Lower leg skin (tissue), 4 donors: ENCODE measurements at places on chromosomes 7 and 10.
A peak's percentile ranks its signal among the peaks of the same experiment; 100 is the strongest.

- no peak for DNase-seq
These were observed 14.1 kb downstream of the CRYGN start for GRCh38 chr7:151425670-151426440.

DNA sequence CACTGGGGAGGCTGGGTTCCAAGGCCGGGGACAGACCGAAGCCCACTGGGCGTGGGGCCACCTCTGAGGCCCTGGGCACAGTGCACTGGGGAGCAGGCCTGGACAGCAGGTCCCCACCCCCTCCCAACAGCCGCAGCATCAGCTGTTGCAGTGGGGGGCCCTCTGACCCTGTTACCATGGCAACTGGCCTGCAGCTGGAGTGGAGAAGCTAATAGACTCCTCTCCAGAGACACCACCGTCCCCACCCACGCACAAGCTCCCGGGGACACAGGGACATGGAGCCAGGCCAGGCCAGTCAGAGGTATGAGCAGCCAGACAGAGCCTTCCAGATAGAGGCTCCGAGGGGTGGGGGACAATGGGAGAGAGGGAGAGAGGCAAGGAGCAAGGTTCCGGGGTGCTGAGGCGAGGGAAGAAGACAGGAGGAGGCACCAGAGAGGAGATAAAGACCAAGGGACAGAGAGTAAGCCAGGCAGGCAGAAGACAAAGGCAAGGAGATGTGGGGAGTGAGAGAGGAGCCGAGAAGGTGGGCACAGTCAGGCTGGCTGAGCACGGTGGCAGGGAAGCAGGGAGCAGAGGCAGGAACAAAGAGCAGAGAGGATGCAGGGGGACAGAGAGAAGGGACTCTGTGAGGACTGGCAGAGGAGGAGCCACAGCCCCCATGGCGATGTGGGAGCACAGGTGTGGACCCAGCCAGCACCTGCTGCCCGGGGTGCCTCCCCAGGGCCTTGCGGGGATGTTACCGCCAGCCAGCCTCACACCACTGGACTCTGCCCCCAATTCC is 6.7 kb downstream of the KCNH2 start:
- no peak for DNase-seq

DNA sequence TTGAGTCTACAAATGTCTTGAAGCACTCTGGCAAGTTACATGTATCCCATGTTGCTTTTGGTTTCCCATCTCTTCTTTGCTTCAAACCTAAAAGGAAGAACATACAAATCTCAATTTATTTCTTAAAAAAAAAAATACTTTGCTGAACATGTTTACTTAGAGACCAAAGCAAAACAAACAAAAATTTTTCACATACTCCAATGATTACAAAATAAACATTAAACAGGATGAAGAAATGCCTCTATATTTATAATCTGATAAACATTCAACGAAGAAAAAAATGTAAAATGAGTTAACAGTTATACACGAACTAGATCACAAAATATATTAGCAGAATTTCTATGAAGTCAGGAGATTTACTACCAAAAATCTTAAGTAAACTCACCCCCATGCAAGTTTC is 31.3 kb downstream of the FAM204A start:
- DNase-seq: no peak

DNA sequence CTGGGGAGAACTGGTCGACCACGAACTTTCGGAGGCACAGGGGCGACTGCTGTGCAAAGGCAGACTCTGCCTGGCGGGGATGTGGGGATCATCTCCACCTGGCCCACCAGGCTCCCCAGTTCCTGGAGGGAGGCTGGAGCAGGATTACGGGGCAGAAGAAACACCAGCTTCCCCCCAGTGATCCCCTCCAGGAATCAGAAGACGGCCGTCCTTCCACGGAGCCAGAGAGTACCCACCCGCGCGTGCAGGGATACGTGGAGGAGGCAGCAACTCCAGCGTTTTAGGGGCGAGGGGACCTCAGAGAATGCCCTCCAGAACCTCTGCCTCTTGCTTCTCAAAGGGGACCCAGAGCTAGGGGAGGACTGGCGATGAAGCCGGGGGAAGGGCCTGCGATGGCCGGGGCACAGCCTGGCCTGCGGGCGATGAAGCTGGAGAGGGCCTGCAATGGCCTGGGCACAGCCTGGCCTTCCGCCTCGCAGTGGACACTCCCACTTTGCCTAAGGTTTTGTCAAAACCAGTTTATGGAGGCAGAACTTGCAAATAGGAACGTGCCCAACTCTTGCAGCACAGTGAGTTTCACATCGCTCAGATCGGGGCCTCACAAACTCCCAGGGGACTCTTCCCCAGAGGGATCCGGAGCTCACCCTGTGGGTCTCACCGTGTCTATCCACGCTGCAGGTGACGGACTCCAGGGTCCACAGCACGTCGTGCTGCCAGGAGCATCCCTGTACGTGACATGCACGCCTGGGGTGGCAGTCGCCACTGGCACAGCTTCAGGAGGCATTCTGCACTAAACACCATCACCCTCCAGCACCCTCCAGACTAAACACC is 77.9 kb upstream of the PDGFA start:
- DNase-seq: no peak

DNA sequence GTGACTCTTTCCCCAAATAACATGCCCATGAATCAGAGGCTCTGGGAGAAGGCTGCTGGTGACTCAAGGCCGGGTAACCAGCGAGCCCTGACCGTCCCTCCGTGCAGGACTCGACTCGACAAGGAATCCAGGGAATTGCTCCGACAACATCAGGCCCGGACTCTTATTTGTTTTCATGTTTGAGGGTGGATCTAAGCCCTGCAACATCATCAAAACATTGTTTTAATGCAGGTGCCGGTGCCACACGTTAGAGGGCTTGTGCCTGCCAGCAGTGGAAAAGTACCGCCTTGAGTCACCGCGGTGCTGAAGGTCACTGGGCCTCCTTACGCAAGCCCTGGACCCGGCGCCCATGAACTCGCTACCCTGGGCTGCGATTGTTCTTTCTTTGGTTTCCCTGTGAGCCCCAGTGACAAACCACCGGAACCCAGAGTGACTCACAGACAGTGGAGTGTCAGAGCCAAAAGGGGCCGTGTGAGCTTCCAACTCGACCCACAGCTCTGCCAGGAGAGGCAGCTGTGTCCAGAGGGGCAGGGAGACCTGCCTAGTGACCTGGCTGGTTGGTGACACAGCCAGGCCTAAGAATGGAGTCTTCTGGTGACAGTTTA is 139.4 kb upstream of the SHH start:
- DNase-seq: no peak

GRCh38 chr7:117493460-117493859 is 13.6 kb downstream of the CFTR start:
- no peak for DNase-seq

- no peak for DNase-seq
These were observed 22.6 kb upstream of the SLF2 start for GRCh38 chr10:100890141-100890672.

- no peak for DNase-seq
These were observed 141.2 kb upstream of the ABCB5 start for GRCh38 chr7:20474249-20474648.

DNA sequence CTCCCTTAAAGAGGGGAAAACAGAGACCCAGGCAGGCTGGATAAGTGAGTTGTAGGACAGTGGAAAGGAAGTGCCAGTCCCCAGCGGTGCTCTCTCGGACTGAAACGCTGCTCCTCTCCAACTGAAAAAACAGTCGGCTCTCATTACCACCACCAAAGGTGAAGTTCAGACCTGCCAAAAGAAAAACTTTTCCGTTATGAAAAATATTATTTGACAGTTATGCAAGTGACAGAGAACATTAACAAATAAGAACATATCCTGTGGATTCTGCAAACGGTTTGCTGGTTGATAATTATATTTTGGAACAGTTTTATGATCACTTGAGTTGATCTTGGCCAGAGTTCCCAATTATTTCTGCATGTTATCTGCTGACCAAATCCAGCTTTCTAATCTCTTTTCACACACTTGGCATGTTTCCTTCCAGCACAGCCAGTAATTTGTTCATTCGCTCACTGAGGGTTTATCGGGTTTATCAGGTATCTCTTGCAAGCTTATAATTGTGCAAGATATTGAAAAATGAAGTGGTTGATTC is 82.6 kb downstream of the PTPRE start:
- DNase-seq: no peak

- DNase-seq: no peak
These were observed 143.7 kb upstream of the NRP1 start for GRCh38 chr10:33478089-33478674.

DNA sequence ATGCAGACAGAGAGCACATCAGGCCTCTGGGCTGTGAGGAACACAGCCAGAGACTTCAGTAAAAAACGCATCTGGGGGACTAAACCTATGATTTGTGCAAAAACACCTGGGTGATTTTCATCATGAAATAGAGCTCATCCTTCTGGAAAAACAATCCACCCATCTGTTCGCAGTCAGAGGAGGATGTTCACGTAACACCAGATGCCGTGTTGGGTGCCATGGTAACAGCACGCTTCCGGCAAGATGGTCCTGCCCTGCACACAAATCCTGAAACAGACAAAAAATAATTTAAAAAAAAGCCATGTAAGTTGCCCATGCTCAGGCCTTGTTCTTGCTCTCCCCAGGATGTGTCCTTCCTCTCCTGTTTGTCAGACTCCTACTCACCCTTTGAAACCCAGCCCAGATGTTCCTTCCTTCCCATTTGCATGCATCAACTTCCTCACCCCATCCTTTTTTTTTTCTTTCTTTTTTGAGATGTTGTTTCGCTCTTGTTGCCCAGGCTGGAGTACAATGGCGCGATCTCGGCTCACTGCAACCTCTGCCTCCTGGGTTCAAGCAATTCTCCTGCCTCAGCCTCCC is 28.3 kb upstream of the GNA12 start:
- DNase-seq: no peak

- DNase-seq: no peak
These were observed 17.1 kb downstream of the URGCP start for GRCh38 chr7:43888993-43889945.

DNA sequence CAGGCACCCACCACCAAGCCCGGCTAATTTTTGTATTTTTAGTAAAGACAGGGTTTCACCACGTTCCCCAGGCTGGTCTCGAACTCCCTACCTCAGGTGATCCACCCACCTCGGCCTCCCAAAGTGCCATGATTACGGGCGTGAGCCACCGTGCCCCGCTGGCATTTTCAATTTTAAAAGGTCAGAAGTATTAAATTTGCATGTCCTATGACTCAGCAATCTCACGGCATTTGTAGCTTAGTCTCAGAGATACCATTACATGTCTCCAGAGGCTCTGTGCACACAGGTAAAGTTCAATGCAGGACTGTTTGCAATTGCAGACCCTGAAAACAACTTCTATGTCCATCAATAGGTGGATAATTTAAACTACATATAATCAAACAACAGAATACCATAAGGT is 99.2 kb downstream of the DLG5 start:
- no peak for DNase-seq

DNA sequence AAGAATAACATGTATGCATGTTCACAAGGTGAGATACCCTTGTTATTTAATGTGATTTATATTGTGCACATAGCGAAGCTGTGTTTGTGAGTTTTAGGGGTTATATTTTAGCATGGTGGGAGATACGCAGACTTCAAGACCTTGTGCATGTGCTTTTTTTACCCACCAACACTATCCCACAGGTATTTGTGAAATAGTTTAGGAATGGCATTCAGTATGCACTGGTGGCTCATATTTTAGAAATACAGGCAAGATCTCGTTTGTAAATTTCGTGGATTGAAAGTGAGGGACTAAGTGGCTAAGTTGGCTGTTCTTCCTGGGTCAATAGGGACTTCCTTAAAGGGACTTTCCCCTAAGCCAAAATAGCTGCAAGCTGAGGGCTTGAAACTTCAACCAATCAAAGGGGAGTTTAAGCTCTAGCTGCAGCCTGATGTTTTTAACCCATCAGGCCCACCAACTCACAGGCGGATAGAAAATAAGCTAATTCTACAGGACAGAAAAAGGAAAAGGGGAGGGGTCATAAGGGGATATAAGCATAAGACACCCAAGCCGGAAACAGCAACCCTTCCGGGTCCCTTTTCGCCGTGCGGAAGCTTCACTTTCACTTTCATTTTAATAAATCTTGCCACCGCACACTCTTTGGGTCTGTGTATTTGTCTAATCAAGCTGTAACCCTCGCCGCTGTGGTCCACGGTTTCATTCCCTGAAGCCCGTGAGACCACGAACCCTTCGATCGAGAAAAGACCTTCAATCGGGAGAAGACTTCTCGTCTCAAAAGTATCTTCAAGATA is 291.0 kb downstream of the GPR158 start:
- DNase-seq: no peak

DNA sequence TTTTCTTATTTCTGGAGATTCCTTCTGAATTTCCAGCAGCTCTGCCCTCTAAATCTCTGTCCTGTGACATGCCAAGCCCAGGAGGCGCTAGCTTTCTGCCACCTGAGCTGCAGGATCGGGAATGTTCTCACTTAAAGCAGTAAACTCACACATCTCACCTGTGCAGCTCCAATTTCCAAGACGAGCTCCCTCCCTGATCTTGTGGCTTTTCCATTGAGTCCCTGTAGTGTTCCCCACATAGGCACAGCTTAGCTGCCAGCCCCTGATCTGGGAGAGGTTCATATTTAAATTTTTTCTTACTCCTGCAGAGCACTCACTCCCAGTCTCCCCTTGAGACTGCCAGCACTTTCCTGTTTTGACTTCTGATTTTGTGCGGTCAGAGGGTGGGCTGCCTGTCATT is 479.3 kb downstream of the GLRX3 start:
- DNase-seq: no peak

- DNase-seq: no peak
These were observed 1.4 kb downstream of the ZMIZ1 start for GRCh38 chr10:79070081-79070605.

DNA sequence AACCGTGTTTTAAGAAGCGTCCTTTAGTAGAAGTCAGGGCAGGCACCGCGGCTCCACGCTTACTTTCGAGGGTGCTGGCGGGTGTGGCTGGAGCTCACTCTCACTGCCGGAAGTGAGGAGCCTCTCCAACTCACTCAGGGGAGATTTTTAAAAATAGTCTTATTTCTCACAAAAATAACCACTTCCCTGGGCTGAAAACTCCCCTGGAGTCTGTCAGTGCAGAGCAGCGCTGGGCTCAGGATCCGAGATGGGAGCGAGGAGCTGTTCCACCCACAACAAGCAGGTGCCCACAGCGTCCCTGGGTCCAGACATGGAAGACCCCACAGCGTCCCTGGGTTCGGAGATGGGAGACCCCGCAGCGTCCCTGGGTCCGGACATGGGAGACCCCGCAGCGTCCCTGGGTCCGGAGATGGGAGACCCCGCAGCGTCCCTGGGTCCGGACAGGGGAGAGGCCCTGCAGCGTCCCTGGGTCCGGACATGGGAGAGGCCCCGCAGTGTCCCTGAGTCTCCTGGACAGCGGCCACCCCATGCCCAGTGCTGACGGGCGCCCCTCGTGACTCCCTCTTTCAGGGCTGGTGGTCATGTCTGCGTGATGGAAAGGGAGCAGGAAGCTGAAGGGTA is 51.2 kb downstream of the VIPR2 start:
- DNase-seq: peak; percentile 78

- DNase-seq: no peak
These were observed 1.4 kb downstream of the CCNJ start for GRCh38 chr10:96044736-96045135.

GRCh38 chr7:72446591-72447462 is 34.7 kb upstream of the CALN1 start:
- no peak for DNase-seq

GRCh38 chr10:21260066-21260465 is 265.4 kb downstream of the SKIDA1 start:
- no peak for DNase-seq
